Activated CD4-positive, alpha-beta T cell treated with anti-CD3 and anti-CD28 coated beads, Interleukin-2, amount 10 ng/mL, durations not matched to agents 7 days and 5 days (primary cell): ENCODE measurements at places on chromosomes 3 and 15.

DNA sequence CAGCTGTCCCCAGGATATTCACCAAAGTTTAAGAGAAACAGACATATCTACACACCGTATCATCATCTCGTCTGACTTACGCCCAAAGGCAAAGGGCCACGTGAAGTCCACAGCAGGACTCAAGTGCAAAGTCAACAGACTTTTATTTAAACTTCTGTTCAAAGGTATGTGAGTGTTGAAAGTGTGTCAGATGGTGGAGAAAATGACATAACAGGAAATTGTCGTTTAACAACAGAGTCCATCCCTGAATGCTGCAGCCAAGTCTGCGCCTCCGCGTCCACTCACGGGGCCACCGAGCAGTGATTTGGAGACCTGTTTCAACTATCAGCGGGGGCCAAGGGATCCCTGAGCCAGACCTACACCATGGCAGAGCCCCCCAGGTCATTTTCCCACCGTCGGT is 165.6 kb downstream of the XXYLT1 start:
- DNase-seq, result no peak
- no peaks in the 10 kb centered on the region for H3K27me3 ChIP-seq
- no peaks in the 10 kb centered on the region for H3K36me3 ChIP-seq
- no peak overlapping the region for H3K27ac ChIP-seq
- peaks cover 21% of the 10 kb centered on the region for H3K4me1 ChIP-seq
- H3K4me3 ChIP-seq, result no peak overlapping the region

- H3K4me1 ChIP-seq, result no peaks in the 10 kb centered on the region
- H3K27me3 ChIP-seq, result no peaks in the 10 kb centered on the region
- no peak overlapping the region for H3K27ac ChIP-seq
- H3K4me3 ChIP-seq, result no peak overlapping the region
- DNase-seq, result no peak
- H3K36me3 ChIP-seq, result peaks cover 29% of the 10 kb centered on the region
These were observed 29.5 kb downstream of the TKT start for GRCh38 chr3:53226142-53226840.

DNA sequence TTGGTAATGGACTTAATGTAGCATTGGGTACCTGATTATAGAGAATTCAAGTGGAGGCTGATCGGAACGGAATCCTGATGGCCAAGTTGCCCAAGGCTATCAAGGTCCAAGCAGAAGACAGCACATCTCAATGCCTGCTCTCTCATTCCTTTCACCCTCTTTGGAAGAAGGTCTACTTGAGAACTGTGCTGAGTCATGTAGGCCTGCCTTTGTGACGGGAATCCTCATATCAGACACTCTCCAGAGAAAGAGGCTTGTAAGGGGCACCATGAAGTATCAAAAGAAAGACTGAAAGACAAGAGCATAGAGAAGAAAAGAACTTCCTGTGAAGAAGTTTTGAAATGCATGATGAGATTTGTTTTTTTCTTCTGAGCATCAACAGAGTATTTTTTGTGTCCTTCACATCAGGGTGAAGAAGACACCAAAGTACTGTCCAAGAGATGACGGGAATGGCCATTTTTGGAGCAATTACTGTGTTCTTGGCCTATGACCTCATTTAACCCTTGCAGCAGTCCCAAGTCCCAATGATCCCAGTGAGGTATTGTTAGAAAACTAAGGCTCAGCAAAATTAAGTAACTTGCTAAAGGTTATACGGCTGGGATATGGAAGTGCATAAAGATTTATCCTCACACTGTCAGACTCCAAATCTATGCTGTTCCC is 13.2 kb upstream of the LARP6 start:
- no peak overlapping the region for H3K4me3 ChIP-seq
- H3K4me1 ChIP-seq, result no peaks in the 10 kb centered on the region
- no peak for DNase-seq
- no peak overlapping the region for H3K27ac ChIP-seq
- no peaks in the 10 kb centered on the region for H3K36me3 ChIP-seq

GRCh38 chr3:94626573-94626972 is 563.7 kb downstream of the NSUN3 start:
- DNase-seq, result no peak
- H3K27me3 ChIP-seq, result no peaks in the 10 kb centered on the region
- H3K4me1 ChIP-seq, result no peaks in the 10 kb centered on the region
- H3K4me3 ChIP-seq, result no peak overlapping the region
- H3K36me3 ChIP-seq, result no peaks in the 10 kb centered on the region
- no peak overlapping the region for H3K27ac ChIP-seq

- DNase-seq, result no peak
- no peak overlapping the region for H3K27ac ChIP-seq
- peaks cover 28% of the 10 kb centered on the region for H3K4me1 ChIP-seq
- H3K36me3 ChIP-seq, result peaks cover 2% of the 10 kb centered on the region
These were observed 21.9 kb upstream of the CP start for GRCh38 chr3:149243540-149243939.

- H3K36me3 ChIP-seq, result peaks cover 33% of the 10 kb centered on the region
- H3K27ac ChIP-seq, result peak overlapping the region; percentile 80
- peaks cover 72% of the 10 kb centered on the region for H3K4me1 ChIP-seq
- no peak for DNase-seq
These were observed 2.1 kb upstream of the PLSCR1 start for GRCh38 chr3:146546366-146546965.

GRCh38 chr3:53899750-53900149 is 8.1 kb upstream of the SELENOK start:
- no peak overlapping the region for H3K4me3 ChIP-seq
- H3K27me3 ChIP-seq, result peaks cover 37% of the 10 kb centered on the region
- H3K36me3 ChIP-seq, result no peaks in the 10 kb centered on the region
- no peak for DNase-seq
- no peaks in the 10 kb centered on the region for H3K4me1 ChIP-seq

DNA sequence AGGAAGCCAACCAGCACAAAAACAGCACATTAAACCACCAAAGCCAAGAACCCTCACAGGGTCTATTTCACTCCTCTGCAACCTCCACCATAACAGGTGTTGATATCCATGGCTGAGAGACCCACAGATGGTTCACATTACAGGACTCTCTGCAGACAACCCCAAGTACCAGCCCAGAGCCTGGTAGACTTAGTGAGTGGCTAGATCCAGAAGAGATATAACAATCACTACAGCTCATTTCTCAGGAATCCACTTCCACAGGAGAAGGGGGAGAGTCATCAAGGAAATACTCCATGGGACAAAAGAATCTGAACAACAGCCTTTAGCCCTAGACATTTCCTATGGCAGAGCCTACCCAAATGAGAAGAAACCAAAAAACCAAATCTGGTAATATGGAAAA is 168.1 kb upstream of the CD96 start:
- H3K27me3 ChIP-seq, result no peaks in the 10 kb centered on the region
- DNase-seq, result no peak
- no peak overlapping the region for H3K4me3 ChIP-seq
- no peaks in the 10 kb centered on the region for H3K4me1 ChIP-seq
- H3K36me3 ChIP-seq, result peaks cover 2% of the 10 kb centered on the region
- H3K27ac ChIP-seq, result no peak overlapping the region

DNA sequence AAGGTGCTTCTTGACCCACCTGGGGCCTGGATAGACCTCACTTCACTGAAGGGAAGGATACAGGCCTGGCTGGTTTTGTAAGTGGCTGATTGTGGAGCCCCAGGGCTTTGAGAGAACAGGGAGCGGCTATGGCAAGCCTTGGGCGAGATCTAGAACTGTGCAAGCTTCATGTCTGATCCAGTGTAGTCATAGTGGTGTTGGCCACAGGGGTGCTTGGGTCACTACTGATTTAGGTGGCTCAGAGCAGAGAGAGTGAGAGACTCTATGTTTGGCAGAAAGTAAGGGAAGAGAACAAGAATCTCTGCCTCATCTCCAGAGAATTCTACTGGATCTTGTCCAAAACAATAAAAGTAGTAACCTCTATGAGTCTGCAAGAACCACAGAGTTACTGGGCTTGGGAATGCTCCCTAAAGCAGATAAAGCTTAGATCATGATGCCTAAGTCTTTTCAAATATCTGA is 394.2 kb upstream of the EPHA3 start:
- no peaks in the 10 kb centered on the region for H3K36me3 ChIP-seq
- H3K27ac ChIP-seq, result no peak overlapping the region
- no peaks in the 10 kb centered on the region for H3K4me1 ChIP-seq
- DNase-seq, result no peak
- no peak overlapping the region for H3K4me3 ChIP-seq

GRCh38 chr3:129037093-129037419 is 23.5 kb upstream of the GP9 start:
- H3K27me3 ChIP-seq, result peaks cover 16% of the 10 kb centered on the region
- peaks cover 17% of the 10 kb centered on the region for H3K4me1 ChIP-seq
- H3K27ac ChIP-seq, result no peak overlapping the region
- H3K4me3 ChIP-seq, result no peak overlapping the region

DNA sequence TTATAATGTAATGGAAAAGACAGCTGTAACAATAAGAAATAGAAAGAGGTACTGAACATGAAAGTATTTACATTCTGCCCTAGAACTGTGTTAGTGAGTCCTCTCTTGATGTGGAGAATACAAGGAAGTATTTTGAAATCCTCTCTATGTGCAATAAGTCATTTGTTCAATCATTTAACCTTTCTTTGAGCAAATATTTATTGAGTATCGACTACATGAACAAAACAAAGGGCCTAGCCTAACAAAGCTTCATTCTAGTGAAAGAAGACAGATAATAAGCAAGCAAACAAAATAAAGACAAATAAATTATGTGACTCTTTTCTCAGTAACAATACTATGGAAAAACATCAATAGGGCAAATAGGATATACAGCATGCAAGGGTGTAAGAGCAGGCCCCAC is 354.9 kb upstream of the ATP11B start:
- DNase-seq, result no peak
- H3K4me1 ChIP-seq, result no peaks in the 10 kb centered on the region
- H3K27me3 ChIP-seq, result no peaks in the 10 kb centered on the region
- H3K36me3 ChIP-seq, result no peaks in the 10 kb centered on the region
- no peak overlapping the region for H3K4me3 ChIP-seq

DNA sequence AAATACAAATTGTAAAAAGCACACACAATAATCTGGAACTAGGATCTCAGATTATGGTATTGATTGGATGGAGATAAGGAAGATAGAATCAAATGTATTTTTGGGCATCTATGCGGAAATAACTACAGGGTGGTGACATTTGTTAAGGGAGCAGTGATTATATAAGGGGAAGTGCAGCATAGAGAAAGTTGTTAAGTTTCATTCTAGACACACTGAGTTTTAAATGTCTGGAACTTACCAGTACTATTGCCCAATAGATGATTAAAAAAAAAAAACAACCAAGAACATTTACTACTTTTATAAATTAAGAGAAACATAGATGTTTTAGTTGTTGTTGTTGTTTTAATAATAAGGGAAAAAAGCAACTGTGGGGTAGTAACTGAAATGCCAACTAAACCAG is 32.1 kb upstream of the C3orf38 start:
- H3K27ac ChIP-seq, result no peak overlapping the region
- no peak overlapping the region for H3K4me3 ChIP-seq
- DNase-seq, result no peak
- H3K27me3 ChIP-seq, result no peaks in the 10 kb centered on the region
- peaks cover 41% of the 10 kb centered on the region for H3K36me3 ChIP-seq

GRCh38 chr3:127287840-127288239 is at the start of gene PRR20G:
Gene PRR20G (minus strand): TSS chr3:127288046. CDS start chr3:127287365, 681 bp downstream.
- no peak within 1 kb of the TSS for H3K4me3 ChIP-seq
- DNase-seq, result no peak
- no peaks in the 10 kb centered on the region for H3K4me1 ChIP-seq
- H3K36me3 ChIP-seq, result no peaks in the 10 kb centered on the region

- H3K27ac ChIP-seq, result no peak overlapping the region
- H3K4me3 ChIP-seq, result no peak overlapping the region
- no peaks in the 10 kb centered on the region for H3K27me3 ChIP-seq
These were observed 247.5 kb upstream of the LYSMD4 start for GRCh38 chr15:99980752-99981151.

GRCh38 chr3:67357610-67358458 is 296.6 kb downstream of the SUCLG2 start:
- H3K27me3 ChIP-seq, result no peaks in the 10 kb centered on the region
- no peaks in the 10 kb centered on the region for H3K36me3 ChIP-seq
- H3K4me1 ChIP-seq, result peaks cover 18% of the 10 kb centered on the region
- H3K4me3 ChIP-seq, result no peak overlapping the region
- no peak overlapping the region for H3K27ac ChIP-seq
- no peak for DNase-seq

- no peaks in the 10 kb centered on the region for H3K4me1 ChIP-seq
- peaks cover 1% of the 10 kb centered on the region for H3K27me3 ChIP-seq
- no peak overlapping the region for H3K27ac ChIP-seq
These were observed 104.2 kb upstream of the RAD18 start for GRCh38 chr3:9067352-9067975.

GRCh38 chr15:25469377-25469776 is 30.6 kb upstream of the UBE3A start:
- H3K4me3 ChIP-seq, result no peak overlapping the region
- H3K27me3 ChIP-seq, result no peaks in the 10 kb centered on the region
- DNase-seq, result no peak
- no peak overlapping the region for H3K27ac ChIP-seq

DNA sequence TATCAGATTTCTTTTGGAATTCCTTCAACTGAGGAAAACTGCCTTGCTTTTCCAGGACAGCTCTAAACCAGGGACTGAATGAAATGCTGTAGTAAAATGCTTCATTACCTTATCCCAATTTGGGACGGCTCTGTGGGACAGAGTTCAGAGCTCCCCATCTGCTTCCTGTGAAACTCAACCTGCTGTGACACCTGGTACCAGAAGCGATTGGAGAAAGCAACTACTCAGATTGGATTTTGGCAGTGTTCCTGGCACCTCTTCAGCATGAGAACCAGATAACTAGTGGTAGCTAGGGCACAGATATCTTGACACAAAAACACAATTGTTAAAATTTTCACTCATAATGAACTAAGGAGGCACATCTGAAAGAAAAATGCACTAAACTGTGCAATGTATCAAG is 539.1 kb downstream of the SI start:
- no peak overlapping the region for H3K27ac ChIP-seq
- H3K36me3 ChIP-seq, result no peaks in the 10 kb centered on the region
- DNase-seq, result no peak

DNA sequence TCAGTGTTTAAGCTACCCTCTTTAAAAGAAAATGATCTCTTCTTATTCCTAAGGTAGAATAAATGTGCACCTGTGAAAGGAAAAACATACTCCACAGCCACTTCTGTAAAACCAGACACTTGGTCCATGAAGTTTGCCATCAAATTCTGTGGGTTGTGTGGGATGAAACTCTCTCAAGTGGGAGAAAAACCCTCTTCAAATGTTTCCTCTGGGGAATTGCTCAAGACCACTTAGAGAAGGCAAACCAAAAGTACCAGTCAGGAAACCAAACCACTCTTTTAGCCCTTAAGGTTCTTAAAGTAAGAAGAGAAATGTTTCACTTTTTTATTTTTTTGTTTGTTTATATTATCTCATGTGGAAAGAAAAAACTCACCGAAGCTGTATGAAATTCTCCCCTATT is 1.2 kb downstream of the COL8A1 start:
- no peak overlapping the region for H3K27ac ChIP-seq
- no peak overlapping the region for H3K4me3 ChIP-seq
- no peaks in the 10 kb centered on the region for H3K36me3 ChIP-seq
- H3K27me3 ChIP-seq, result peaks cover 66% of the 10 kb centered on the region

GRCh38 chr15:38320181-38320580 is 67.5 kb downstream of the SPRED1 start:
- H3K4me1 ChIP-seq, result no peaks in the 10 kb centered on the region
- H3K27ac ChIP-seq, result no peak overlapping the region
- H3K36me3 ChIP-seq, result no peaks in the 10 kb centered on the region
- no peak for DNase-seq
- no peak overlapping the region for H3K4me3 ChIP-seq
